ENCODE measurements at places on chromosomes 4 and X.

DNA sequence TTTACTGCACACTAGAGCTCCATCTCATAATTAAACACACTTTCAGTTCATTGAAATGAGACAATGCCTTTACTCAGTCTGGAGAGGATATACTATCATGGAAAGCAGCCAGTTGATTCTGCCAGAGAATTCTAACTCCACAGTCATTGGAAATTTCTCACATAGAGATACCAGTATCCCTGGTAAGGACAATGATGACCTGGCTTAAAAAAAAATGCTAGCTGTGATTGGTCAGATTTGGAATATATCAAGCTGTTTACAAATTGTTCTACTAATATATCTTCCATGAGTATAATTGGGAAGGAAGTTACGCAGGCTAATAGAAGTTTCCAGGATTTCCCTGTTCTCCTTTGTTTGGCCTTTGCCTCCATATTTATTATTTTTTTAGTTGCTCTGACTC is 34.5 kb upstream of the TLL1 start:
- no peak for DNase-seq

- DNase-seq, result no peak
These were observed 10.0 kb upstream of the SPRY1 start for GRCh38 chr4:123386609-123387008.

DNA sequence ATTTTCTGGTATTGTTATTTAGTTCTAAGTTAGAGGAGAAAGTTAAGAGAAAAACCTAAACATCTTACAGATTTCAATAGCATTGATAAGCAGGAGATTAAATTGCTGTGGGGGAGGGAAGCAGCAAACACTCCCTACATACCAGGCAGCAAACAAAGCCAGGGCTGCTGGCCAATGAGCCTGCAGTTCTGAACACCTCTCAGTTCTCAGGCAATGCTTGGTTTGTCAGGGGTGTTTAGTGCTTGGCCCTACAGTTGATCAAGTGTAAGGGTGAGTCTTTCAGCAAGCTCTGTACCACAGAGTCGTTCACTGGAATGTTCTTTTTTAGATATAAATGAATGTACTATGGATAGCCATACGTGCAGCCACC is 38.6 kb downstream of the EGFL6 start:
- DNase-seq, result no peak

DNA sequence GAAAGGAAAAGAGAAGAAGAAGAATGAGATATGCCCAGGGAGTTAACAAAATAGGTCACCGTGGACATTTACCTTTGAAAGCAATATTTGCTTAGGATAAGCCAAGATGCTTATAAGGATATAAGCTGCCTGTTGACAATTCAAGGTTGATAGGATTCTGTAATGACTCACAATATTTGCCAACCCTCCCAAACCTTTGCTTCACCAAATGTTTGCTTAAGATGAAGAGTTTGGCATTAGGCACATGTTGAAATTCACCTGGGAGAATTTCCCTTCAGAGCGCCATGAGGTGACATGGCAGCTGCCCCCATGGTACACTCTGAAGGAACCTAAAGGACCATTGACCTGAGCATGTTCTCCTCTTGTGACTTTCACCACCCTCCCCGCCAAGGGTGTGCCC is 4.6 kb downstream of the PALLD start:
- DNase-seq, result no peak

DNA sequence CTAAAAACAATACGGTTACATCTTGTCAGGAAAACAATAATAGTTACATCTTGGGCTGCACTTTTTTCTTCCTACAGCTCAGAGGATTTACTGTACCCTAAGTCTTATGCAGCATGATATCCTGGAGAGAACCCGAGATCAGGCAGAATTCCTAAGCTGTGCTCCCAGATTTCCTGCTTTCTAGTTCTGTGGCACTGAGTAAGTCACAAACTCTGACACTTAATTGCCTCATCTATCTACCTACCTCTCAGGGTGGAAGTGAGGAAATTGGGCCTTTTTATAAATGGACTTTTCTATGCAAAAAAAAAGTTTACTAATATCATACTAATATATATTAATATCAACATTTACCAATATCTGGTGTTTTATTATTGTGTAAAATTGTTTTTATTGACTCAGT is 438.5 kb downstream of the INPP4B start:
- DNase-seq, result no peak

GRCh38 chrX:78748846-78749245 is 1.3 kb downstream of the LPAR4 start:
- no peak for DNase-seq

- no peak for DNase-seq
These were observed 2.8 kb downstream of the PSAPL1 start for GRCh38 chr4:7431696-7432530.

GRCh38 chr4:123621072-123621705 is 224.6 kb downstream of the SPRY1 start:
- DNase-seq, result no peak

- no peak for DNase-seq
These were observed 5.8 kb upstream of the TET2 start for GRCh38 chr4:105140684-105141490.

DNA sequence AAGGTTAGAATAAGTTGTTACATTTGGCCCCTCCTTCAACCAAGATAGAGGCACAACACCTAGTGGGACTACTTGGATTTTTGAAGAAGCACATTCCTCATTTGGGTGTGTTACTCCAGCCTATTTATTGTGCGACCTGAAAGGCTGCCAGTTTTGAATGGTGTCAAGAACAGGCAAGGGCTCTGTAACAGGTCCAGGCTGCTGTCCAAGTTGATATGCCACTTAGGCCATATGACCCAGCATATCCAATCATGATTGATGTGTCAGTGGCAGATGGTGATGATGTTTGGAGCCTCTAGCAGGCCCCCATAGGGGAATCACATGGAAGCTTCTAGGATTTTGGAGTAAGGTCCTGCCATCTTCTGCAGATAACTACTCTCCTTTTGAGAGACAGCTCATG is 35.5 kb upstream of the UGT2B4 start:
- DNase-seq, result no peak

DNA sequence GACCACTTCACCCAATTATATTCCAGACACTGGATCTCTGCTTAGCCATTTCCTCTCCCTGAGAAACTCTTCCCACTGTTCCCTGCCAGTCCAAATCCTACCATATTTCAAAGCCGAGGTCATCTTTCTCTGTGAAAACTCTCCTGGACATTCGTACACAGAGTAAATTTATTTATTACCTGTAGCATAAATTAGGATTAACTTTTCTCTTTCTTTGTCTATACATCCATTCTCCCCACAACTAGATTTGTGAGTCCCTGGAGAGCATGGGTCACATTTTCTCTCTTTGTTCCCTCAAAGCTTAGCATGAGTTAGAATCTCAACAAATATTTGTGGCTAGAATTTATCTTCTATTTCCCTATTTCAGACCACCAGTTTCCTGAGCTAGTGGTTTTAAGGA is 27.8 kb upstream of the SMIM10 start:
- DNase-seq, result no peak

DNA sequence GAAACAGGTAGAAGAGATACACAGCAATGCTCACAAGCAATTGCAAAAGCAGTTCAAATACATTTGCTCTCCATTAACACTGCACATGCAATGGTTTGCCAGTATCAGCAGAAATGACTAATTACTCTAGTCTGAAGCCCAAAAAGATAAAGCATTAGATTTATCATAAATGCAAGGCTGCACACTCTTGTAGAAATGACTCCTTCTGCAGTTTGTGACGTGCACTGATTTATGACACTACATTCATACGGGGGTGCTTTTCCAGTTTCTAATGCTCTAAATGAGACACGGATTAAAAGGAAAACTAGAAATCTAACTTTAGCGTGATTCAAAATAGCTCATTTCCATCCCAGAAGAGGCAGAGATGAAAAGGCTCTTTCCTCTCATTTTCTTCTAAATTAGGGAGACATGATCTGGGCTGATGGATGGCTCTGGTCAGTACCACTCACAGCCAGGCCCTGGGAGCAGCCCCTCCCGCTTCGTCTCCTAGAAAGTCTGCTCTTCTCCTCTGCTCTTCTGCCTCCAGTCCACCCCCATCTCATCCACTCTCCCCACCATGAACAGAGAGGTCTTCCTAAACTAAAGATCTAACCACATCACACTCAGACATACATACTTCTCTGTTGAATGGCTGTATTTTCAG is 33.2 kb downstream of the PPP2R2C start:
- no peak for DNase-seq

GRCh38 chr4:2075171-2075986 is 16.3 kb downstream of the NAT8L start:
- no peak for DNase-seq

DNA sequence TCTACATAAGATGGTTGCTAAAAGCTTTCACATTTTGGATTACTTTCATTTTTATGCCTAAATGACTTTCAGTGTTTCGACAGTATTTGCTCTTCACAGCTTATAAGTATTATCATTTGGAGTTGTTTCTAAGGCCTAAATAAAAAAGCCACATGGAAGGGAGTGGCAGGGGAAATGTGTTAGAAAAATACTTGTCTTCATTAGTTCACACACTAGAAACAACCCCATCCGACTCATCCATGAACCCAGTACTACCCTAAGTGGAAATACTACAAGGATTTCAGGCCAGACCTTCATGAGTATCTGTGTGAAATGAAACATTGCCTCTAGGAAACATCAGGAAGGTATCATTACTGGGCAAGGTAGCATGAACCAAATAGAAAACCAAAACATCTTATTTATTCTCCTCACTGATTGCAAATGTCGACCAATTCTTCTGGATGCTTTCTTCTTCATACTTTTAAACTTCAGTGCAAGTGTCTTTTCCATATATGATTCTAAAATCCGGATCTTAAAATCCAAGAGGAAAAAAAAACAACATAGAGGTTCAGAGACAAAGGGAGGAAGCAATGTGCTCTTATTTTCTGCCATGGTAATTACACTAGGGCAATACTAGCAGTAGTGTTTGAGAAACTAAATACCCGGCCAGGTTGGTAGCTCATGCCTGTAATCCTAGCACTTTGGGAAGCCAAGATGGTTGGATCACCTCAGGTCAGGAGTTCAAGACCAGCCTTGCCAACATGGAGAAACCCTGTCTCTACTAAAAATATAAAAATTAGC is 349.4 kb downstream of the ARHGAP24 start:
- DNase-seq, result no peak

GRCh38 chr4:110869114-110869513 is 246.2 kb upstream of the PITX2 start:
- no peak for DNase-seq
